ENCODE measurements at places on chromosomes 13 and 19. TPM values are rescaled to one million over a fixed set of nuclear protein-coding genes. Genes with fewer than 3 reads are reported as not detected.

DNA sequence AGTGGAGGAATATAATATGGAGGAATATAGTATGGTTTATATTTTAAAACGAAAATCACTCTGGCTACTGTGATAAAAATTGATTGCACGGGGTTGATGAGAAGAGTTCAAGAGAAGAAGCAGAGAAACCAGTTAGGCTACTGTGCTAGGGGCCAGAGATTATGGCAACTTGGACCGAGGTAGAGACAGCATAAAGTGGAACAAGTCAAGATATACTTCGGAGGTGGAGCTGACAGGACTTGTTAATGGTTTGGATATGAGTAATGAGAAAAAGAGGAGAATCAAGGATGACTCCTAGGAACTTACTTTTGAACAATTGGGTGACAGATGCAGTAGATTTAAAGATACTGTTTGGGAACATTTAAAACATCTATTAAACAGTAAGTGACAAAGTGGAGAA is 6.6 kb upstream of the WDFY2 start:
- peaks cover 19% of the 10 kb centered on the region for H3K4me1 ChIP-seq
- no peak overlapping the region for H3K27ac ChIP-seq
- no peak for DNase-seq
- H3K27me3 ChIP-seq = no peaks in the 10 kb centered on the region
- H3K4me3 ChIP-seq = no peak overlapping the region

GRCh38 chr13:93066187-93066586 is 160.4 kb upstream of the GPC6 start:
- H3K4me3 ChIP-seq = no peak overlapping the region
- H3K4me1 ChIP-seq = no peaks in the 10 kb centered on the region
- no peak overlapping the region for H3K27ac ChIP-seq
- H3K36me3 ChIP-seq = no peaks in the 10 kb centered on the region
- no peaks in the 10 kb centered on the region for H3K27me3 ChIP-seq
- DNase-seq = no peak

DNA sequence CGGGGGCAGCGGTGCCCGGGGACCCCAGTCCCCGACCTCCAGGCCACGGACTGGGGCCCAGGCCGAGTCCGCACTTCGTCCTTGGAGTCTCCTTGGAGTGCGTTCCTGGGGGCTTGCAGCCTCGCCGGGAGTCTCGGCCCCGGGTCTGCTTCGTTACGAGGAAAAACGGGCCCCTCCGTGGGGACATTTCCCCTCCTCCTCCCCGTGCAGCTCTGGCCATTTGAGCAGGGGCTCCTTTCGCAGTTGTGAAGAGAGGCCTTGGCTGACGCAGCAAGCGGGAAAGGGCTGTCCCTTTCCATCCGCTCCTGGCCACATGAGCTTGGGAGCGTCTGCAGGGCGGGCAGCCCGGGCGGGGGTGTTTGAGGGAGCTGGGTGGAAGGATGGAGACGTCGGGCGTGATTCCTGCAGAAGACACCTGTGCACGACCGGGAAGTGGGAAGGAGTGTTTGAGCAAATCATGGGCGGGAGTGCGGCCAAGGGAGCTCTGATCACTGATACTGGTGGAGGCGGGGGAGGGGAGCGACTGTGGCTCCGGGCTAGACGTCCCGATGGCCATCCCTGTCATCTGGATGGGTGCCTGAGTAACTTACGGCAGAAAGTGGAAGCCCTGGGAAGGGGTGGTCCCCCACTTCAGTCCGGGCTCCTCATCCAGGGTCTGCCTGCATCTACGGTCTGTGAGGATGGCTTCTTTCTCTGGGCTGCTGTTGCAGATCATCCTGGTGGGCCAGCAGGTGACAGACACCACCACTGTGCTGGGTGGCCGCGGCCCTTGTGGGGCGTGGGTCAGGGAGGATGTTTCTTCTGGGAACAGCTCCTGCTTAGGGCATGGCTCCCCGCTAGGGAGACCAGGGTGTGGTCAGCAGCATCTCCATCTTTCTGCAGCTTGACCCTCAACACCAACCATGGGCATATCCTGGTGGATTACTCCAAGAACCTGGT is 736 bp downstream of the GPI start:
- H3K27ac ChIP-seq = peak overlapping the region; percentile 72
- H3K4me3 ChIP-seq = peak overlapping the region; percentile 99
- H3K36me3 ChIP-seq = peaks cover 11% of the 10 kb centered on the region
- H3K4me1 ChIP-seq = peaks cover 22% of the 10 kb centered on the region
- DNase-seq = no peak
- H3K27me3 ChIP-seq = no peaks in the 10 kb centered on the region

DNA sequence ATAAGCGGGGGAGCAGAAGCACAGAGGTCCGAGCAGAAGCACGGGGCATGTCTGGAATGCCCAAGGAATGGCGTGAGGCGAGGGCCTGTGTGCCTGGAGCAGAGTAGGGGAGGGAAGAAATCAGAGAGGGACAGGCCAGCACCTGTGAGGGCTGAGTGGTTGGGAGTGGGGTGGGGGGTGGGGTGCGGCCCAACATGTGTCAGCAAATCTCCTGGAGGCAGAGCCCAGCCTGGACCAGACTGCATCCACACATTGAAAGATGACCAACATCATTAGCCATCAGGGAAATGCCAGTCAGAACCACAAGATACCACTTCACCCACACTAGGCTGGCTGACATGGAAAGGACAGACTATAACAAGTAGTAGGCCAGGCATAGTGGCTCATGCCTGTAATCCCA is 11.2 kb downstream of the CLASRP start:
- no peak for DNase-seq
- H3K27me3 ChIP-seq = no peaks in the 10 kb centered on the region
- no peak overlapping the region for H3K4me3 ChIP-seq
- H3K27ac ChIP-seq = no peak overlapping the region
- H3K4me1 ChIP-seq = peaks cover 46% of the 10 kb centered on the region

- no peaks in the 10 kb centered on the region for H3K4me1 ChIP-seq
- H3K27ac ChIP-seq = no peak overlapping the region
- H3K27me3 ChIP-seq = no peaks in the 10 kb centered on the region
Observed at GRCh38 chr13:84684048-84684662, 801.9 kb upstream of the SLITRK1 start.

GRCh38 chr19:1844513-1845124 is 3.7 kb downstream of the REXO1 start:
- peaks cover 17% of the 10 kb centered on the region for H3K4me1 ChIP-seq
- H3K27me3 ChIP-seq = no peaks in the 10 kb centered on the region
- H3K36me3 ChIP-seq = no peaks in the 10 kb centered on the region
- DNase-seq = no peak
- no peak overlapping the region for H3K27ac ChIP-seq

DNA sequence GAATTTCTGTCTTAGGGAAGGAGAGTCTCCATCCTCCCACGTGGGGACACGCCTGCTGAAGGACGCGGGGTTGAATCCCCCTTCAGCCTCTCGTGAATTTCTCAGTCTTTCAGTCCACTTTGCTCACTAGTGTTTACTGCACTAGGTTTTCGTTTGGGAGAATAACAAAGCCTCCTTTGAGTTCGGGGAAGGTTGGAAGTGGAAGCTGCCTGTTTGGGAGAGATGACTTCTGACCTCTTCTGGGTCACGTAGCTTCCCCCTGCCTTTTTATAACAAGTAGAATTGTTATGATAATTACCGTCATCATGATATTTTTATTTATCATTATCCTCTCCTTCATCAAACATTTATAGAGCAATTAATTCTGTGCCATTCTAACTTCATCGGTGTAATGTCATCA is 60.7 kb downstream of the ATP11A start:
- H3K36me3 ChIP-seq = no peaks in the 10 kb centered on the region
- no peak overlapping the region for H3K27ac ChIP-seq
- no peak overlapping the region for H3K4me3 ChIP-seq
- peaks cover 4% of the 10 kb centered on the region for H3K4me1 ChIP-seq

TMEM150B gene
- 2.7 TPM for total RNA-seq

TDRD3 gene
- 12.6 TPM for total RNA-seq

Data from natural killer cell treated with Interleukin-12 subunit alpha and Interleukin-12 subunit beta and Interleukin-15 and Interleukin-18, amount 100 ng/mL, for 72 hours (primary cell).